ENCODE measurements at places on chromosomes 4 and X.

DNA sequence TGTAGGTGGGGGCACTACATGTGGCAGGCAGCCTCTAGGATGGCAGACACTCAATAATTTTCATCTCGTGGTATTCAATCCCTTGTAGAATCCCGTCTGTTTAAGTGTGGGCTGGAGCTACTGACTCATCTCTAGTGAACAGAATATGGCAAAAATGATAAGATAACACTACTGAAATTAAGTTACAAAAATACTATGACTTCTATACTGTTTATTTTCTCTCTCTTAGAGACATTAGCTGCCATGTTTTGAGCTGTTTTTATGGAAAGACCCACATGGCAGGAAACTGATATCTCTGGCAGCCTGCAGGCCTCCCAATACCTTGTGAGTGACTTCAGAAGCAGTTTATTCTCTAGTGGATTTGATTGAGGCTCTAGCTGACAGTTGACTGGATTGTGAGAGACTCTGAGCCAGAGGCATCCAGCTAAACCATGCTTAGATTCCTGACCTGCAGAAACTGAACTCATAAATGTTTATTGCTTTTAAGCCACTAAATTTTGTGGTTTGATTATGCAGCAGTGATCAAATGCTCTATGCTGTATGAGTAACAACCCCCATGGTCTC, 298.8 kb upstream of the CTSO start:
- DNase-seq, result no peak

GRCh38 chr4:59925290-59925689, 1274.8 kb upstream of the ADGRL3 start:
- no peak for DNase-seq

- DNase-seq, result peak; percentile 82
Observed at GRCh38 chr4:141375855-141376254, 155.2 kb downstream of the ZNF330 start.

GRCh38 chr4:169124661-169125060, 114.6 kb upstream of the CBR4 start:
- DNase-seq, result no peak

DNA sequence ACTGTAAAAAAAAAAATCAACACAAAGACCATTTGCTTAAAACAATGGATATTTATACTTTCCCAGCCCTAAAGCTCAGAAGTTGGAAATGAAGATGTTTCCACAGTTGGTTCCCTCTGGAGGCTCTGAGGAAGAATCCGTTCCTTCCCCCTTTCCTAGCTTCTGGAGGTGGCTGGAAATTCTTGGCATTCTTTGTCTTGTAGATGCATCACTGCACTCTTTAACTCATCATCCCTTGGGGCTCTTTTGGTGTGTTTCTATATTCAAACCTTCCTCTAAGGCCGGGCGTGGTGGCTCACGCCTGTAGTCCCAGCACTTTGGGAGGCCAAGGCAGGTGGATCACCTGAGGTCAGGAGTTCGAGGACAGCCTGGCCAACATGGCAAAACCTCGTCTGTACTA, 78.7 kb downstream of the VCX3A start:
- no peak for DNase-seq

- DNase-seq, result no peak
Observed at GRCh38 chr4:122895336-122895995, 26.9 kb downstream of the NUDT6 start.

DNA sequence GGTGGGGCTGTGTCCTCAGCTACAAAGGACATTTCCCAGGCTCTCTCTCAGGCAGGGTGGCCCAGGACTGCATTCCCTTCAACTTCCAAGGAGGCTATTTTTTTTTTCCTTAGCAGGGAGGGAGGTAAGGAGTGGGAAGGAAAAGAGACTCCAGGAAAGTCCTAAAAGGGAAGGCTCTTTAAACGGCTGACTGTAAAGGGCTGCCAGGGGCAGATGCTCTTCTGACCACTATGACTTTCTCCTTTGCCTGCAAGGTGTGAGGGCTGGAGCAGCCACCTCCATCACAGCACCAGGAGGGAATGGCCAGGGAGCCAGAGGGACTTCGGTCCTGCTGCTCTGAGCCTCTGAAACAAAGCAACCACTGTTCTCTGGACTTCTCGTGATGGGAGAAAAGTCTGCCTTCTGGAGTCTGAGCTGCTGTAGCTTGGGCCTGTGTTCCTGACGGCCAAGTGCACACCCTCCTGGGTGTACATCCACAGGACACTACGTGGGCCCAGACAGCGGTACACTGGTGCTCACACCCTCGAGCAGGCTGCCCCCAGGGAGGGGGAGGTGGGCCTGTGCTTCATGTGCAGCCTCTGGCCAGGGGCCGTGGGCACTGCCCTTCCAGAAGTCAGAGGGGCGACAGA, 17.9 kb downstream of the NAT8L start:
- DNase-seq, result no peak

- no peak for DNase-seq
Observed at GRCh38 chrX:7876957-7877356, 34.0 kb downstream of the VCX start.

GRCh38 chr4:79178760-79179159, 147.1 kb downstream of the NAA11 start:
- no peak for DNase-seq

DNA sequence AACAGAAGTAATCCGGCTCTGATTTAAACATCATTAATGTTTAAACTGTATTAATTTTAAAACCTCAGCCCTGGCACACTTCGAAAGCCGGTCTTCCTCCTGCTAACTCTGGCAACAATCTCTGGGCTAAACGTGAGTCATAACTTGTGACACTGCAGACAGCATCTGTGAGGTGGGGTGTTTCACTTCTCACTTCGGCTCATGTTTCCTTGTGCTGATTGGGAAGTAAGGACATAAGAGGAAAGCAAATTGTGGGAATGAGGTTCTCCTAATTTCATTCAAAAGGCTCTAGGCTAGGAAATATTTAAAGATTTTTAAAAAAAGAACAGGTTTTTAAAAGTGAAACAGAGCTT, 139.9 kb upstream of the USP9X start:
- DNase-seq, result peak; percentile 71

DNA sequence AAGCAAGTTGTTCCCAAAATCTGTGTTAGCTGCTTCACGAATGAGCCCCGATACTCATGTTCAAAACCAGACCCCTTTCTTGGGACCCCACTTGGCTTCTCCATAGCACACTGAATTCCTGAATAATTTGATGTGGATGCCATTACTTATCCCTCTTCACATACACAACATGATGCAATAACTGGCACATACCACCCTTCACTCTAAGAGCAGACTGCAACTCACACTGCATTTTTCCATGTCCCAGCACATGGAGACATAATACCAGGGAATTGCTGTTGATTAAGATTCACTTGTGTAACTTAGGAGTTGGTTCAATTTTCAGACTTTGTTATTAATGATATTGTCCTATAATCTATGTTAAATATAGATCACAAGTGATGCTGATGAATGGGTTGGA, 213.4 kb downstream of the MAML3 start:
- DNase-seq, result no peak

GRCh38 chrX:45554736-45555135, 354.1 kb upstream of the DIPK2B start:
- no peak for DNase-seq

GRCh38 chrX:53265771-53266574, 15.4 kb downstream of the IQSEC2 start:
- peak; percentile 14 for DNase-seq

DNA sequence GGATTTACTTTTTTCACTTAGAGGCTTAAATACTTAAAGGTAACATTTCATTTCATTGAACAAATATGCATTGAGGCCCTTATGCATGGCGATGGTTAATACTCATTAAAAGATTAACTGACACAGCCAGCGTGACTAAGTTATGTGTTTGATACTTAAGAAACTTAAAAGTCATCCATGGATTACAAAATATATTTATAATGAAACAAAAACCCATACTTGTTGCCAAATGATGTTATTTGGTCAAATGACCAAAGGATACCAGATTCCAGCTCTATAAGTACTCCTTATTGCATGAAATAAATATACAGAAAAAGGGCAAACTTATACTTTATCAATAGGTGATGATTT, 26.7 kb downstream of the ZNF330 start:
- no peak for DNase-seq

DNA sequence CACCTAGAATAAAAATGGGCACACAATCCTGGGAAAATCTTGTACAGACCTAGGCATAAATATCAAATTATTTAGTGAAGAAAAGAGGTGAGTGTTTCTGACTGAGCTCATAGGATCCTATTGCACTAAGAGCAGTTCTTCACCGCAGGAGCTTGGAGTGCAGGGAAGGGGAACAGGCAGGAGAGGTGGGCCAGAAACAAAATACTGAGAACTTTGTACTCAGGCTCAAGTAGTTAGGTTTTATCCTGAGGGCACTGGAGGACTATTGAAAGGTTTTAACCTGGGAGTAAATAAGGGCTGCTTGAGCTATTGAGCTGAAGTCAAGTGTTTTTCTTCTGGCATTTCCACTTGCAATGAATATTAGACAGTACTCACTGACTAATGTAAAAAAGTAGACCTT, 12.2 kb downstream of the EPHA5 start:
- DNase-seq, result no peak

- DNase-seq, result no peak
Observed at GRCh38 chr4:112199041-112199440, 32.5 kb upstream of the AP1AR start.

GRCh38 chr4:159250751-159251325, 148.0 kb downstream of the RAPGEF2 start:
- no peak for DNase-seq

GRCh38 chrX:31201503-31201902, 129.7 kb upstream of the FTHL17 start:
- DNase-seq, result no peak

DNA sequence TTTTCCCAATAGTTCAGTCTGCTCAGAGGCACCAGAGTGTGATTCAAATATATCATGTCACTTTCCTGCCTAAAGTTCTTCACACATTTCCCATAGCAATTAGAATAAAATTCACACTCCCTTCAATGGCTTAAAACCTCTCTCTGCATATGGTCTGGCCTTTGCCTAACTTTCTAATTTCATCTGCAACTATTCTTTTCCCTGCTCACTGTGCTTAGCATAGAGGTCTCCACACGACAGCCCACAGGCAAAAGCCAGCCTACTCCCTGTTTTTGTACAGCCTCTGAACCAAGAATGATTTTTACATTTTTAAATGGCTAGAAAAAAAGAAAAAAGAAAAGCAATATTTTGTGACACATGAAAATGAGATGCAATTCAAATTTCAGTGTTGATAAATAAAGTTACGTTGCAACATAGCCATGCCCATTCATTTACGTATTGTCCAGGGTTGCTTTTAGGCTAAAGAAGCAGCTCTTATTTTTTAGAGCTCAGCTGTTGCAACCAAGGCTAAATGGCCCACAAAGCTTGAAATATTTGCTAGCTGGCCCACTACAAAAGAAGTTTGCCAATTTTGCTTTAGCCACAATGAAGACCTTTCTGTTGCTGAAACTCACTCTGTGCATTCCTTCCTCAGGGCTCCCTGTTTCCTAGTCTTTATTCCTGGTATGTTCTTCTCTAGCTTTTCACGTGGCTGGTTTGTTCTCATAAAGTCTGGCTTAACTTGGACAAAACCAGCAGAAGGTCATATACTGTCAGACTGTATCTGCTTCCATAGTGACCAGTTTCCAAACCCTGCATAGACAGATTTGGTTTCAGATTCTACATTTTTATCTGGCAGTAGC, 26.6 kb upstream of the IRF2 start:
- no peak for DNase-seq

DNA sequence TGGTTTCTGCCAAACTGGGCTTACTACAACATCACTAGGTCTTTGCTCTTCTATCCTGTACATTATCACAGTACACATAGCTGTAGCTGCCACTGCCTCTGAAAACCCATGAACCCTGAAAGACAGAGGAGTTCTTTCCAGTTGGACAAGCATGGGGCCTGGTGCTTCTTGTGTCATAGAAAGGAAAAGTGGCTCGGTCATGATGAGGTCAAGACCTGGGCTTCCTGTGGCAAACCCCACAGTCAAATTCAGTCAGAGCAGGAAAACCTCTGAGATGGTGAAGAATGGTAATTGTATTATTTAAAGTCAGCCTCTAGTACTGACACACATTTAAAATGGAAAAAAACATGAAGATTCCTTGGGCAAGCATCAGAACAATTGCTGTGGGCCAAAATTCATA, 133.3 kb upstream of the PRPS2 start:
- no peak for DNase-seq

DNA sequence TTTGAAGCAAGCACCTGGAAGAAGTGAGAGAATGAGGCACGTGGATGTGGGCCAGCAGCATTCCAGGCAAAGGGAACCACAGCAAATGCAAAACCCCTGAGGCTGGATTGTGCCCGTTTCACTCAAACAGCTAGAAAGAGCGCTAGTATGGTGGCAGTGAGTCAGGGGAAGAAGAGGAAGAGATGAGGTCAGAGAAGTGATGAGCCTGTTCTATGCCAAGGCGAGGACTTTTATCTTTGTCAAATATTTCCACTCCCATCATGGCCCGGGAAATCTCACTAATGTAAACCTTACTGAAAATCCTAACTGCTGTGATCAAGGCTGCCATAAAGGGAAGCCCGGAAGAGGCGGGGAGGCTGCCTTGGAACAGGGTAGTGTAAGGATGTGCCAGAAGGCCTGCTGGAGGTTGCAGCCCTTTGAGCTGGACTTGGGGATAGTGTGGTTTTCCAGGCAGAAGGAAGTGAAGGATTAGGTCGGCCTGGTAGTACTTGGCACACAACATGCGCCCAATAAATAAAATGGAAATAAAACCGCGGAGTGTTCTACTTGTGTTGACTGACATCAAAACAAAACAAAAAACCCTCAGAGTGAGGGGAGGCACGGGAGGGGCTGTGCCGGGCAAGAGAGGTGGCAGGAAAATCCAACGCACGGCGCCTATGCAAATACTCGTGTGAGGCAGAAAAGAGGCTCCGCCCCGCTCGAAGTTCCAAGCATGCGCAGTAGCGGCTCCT, 1.2 kb upstream of the CDK16 start:
- DNase-seq, result peak; percentile 52

GRCh38 chr4:70191647-70192046, 3.9 kb upstream of the ODAM start:
- no peak for DNase-seq

GRCh38 chr4:105191621-105192210, 45.0 kb downstream of the TET2 start:
- DNase-seq, result peak; percentile 12

GRCh38 chrX:103210056-103210455, 4.9 kb upstream of the BEX4 start:
- no peak for DNase-seq
